Keratinocyte (primary cell): ENCODE measurements at places on chromosomes 5 and 9. TPM values are rescaled to one million over a fixed set of nuclear protein-coding genes. Genes with fewer than 3 reads are reported as not detected.

DNA sequence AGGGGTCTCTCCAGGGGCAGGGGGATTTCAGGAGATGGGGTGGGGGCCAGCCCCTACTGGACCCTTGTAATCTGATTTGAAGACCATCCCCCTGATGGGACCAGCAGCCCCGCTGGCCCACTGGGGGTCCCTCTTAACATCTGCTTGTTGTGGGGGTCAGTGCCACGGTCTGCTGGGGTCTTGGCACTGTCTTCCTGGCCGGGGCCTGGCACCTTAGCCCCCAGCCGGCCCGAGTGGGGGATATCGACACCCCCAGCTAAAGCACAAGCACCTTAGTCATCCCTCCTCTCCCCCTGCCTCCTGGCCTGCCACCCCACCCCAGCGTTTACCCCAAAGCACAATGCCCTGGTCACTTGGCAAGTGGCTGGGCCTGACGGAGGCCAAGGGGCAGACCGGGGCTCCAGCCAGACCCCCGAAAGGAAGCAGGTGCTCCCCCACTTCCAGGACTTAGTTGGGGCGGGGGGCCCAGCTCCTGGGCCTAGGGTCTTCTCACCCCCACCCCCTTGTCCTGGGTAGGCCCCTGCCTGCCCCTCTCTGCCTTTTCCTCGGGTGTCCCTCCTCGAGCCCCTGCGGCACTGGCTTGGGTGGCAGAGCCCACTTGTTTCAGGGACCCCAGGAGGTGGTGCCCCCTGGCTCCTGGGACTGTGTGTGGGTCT is 1.4 kb upstream of the NFX1 start:
- no peak overlapping the region for H3K4me3 ChIP-seq
- H3K4me1 ChIP-seq = no peaks in the 10 kb centered on the region
- no peak for DNase-seq
- peaks cover 7% of the 10 kb centered on the region for H3K36me3 ChIP-seq
- peak overlapping the region; percentile 100 for H3K27ac ChIP-seq

DNA sequence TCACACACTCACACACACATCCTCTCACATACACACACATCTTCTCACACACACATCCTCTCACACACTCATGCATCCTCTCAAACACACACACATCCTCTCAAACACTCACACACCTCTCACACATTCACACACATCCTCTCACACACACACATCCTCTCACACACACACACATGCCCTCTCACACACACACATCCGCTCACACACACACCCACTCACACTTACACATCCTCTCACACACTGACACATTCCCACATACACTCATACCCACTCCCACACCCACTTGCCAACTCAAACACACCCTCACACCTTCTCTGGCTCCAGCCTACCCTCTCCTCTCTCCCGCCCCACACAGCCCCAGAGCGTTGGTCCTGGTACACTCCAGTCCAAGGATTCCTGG is 127.9 kb upstream of the SLC30A5 start:
- H3K27ac ChIP-seq = no peak overlapping the region
- no peaks in the 10 kb centered on the region for H3K4me1 ChIP-seq
- no peaks in the 10 kb centered on the region for H3K27me3 ChIP-seq
- H3K36me3 ChIP-seq = no peaks in the 10 kb centered on the region
- DNase-seq = no peak

DNA sequence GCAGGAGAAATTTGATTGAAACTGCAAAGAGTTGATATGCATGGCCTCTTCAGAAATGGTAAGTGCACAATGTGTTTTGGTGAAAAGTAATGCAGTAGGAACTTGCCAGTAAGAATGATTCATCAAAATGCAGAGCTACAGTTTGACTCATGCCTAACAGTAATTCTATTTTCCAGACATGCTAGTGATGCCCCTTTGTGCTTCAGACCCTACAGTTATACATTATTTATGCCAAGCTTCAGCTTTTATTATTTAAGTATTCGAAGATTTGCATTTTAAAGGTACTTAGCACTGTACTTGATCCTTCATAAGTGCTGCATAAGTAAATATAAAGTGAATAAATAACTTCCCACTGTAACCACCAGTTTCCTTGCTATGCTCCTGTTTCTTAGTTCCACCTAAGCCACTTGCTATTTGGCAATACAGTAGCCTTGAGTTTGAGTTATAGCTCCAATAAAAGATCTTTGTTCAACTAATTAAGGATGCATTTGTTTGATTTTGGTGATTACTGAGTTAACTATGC is 3.6 kb upstream of the SPATA31E1 start:
- no peaks in the 10 kb centered on the region for H3K27me3 ChIP-seq
- H3K27ac ChIP-seq = no peak overlapping the region
- DNase-seq = no peak
- H3K4me3 ChIP-seq = no peak overlapping the region
- no peaks in the 10 kb centered on the region for H3K4me1 ChIP-seq
- no peaks in the 10 kb centered on the region for H3K36me3 ChIP-seq

SLC4A9 gene
- polyA plus RNA-seq = 0.04 to 0.14 TPM (median 0.07 TPM) in 3 replicates

- H3K4me3 ChIP-seq = no peak overlapping the region
- H3K27me3 ChIP-seq = no peaks in the 10 kb centered on the region
- H3K36me3 ChIP-seq = no peaks in the 10 kb centered on the region
- no peak overlapping the region for H3K27ac ChIP-seq
- DNase-seq = no peak
These were observed 236.4 kb upstream of the DAB2 start for GRCh38 chr5:39661026-39661779.

GRCh38 chr5:76199336-76200318 is 116.4 kb downstream of the SV2C start:
- peaks cover 2% of the 10 kb centered on the region for H3K27me3 ChIP-seq
- no peak overlapping the region for H3K27ac ChIP-seq
- no peak for DNase-seq
- H3K36me3 ChIP-seq = no peaks in the 10 kb centered on the region

GRCh38 chr9:98124637-98125426 is 5.8 kb upstream of the TRIM14 start:
- no peak overlapping the region for H3K27ac ChIP-seq
- peaks cover 14% of the 10 kb centered on the region for H3K4me1 ChIP-seq
- DNase-seq = no peak
- no peak overlapping the region for H3K4me3 ChIP-seq
- H3K36me3 ChIP-seq = peaks cover 27% of the 10 kb centered on the region
- no peaks in the 10 kb centered on the region for H3K27me3 ChIP-seq

GRCh38 chr9:19651681-19652080 is 137.2 kb downstream of the SLC24A2 start:
- no peaks in the 10 kb centered on the region for H3K4me1 ChIP-seq
- no peak overlapping the region for H3K27ac ChIP-seq
- no peak for DNase-seq
- no peaks in the 10 kb centered on the region for H3K36me3 ChIP-seq

GRCh38 chr5:83440826-83441225 is 30.7 kb upstream of the VCAN start:
- no peaks in the 10 kb centered on the region for H3K27me3 ChIP-seq
- no peak overlapping the region for H3K4me3 ChIP-seq
- H3K36me3 ChIP-seq = no peaks in the 10 kb centered on the region
- no peak for DNase-seq
- H3K4me1 ChIP-seq = no peaks in the 10 kb centered on the region
- H3K27ac ChIP-seq = no peak overlapping the region

- no peak overlapping the region for H3K4me3 ChIP-seq
- no peak overlapping the region for H3K27ac ChIP-seq
- H3K27me3 ChIP-seq = peaks cover 14% of the 10 kb centered on the region
- H3K4me1 ChIP-seq = no peaks in the 10 kb centered on the region
These were observed 57.7 kb upstream of the GALNT10 start for GRCh38 chr5:154132718-154133307.

NPR3 gene
- 0.01 to 0.55 TPM (median 0.12 TPM) in 3 replicates for polyA plus RNA-seq
